ENCODE measurements at places on chromosomes 3 and 15.

GRCh38 chr15:90862964-90863778 is 5.2 kb upstream of the FURIN start:
- DNase-seq, result no peak

GRCh38 chr15:40470423-40471104 is at the start of gene CHST14:
Gene CHST14 (plus strand): TSS chr15:40470984. CDS start chr15:40471214, 230 bp downstream.
- DNase-seq, result no peak

- DNase-seq, result no peak
These were observed 15.4 kb downstream of the RNF13 start for GRCh38 chr3:149828390-149828789.

GRCh38 chr3:14389716-14390115 is 12.7 kb upstream of the SLC6A6 start:
- no peak for DNase-seq

- DNase-seq, result no peak
These were observed 131.8 kb downstream of the TBL1XR1 start for GRCh38 chr3:177065285-177066033.

GRCh38 chr15:51814606-51815005 is 14.8 kb upstream of the TMOD3 start:
- DNase-seq, result no peak

- DNase-seq, result no peak
These were observed 44.4 kb downstream of the CSNK1G1 start for GRCh38 chr15:64311566-64311965.

GRCh38 chr15:83855956-83856355 is 202.0 kb downstream of the ADAMTSL3 start:
- no peak for DNase-seq

- DNase-seq, result no peak
These were observed 48.2 kb downstream of the CRYGS start for GRCh38 chr3:186496016-186496415.

DNA sequence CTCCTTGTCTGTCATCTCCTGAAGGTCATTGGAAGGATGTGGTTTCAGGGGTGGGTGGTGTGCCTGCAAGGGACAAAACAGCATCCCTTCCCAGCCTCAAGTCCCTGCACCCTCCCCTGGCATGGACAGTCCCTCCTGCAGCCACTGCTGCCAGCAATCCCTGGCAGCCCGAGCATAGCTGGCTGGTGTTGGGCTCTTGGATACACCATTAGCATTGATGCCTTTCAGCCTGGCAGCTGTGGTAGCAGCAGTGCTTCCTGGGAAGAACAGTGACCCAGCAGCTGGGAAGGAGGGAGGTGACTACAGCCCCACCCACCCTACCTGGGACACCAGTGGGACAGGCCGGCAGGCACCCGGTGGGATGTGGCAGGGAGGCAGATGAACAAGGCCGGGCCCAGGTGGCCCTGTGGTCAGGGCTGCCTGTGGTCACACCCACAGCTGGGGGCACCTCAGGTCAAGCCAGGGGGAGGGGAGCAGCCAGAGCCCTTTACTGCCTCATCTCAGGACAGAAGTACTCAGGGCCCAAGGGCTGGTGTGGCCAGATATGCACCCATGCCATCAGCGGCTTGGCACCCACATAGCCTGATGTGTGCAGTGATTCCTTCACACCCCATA is 32.9 kb upstream of the TMEM115 start:
- no peak for DNase-seq

Data from mesenteric fat pad (tissue), 1 donor.